ENCODE measurements at places on chromosomes 12 and 14.

- DNase-seq, result no peak
- peaks cover 15% of the 10 kb centered on the region for H3K36me3 ChIP-seq
- H3K27me3 ChIP-seq, result no peaks in the 10 kb centered on the region
Observed at GRCh38 chr12:132773077-132773955, 11.7 kb upstream of the ANKLE2 start.

DNA sequence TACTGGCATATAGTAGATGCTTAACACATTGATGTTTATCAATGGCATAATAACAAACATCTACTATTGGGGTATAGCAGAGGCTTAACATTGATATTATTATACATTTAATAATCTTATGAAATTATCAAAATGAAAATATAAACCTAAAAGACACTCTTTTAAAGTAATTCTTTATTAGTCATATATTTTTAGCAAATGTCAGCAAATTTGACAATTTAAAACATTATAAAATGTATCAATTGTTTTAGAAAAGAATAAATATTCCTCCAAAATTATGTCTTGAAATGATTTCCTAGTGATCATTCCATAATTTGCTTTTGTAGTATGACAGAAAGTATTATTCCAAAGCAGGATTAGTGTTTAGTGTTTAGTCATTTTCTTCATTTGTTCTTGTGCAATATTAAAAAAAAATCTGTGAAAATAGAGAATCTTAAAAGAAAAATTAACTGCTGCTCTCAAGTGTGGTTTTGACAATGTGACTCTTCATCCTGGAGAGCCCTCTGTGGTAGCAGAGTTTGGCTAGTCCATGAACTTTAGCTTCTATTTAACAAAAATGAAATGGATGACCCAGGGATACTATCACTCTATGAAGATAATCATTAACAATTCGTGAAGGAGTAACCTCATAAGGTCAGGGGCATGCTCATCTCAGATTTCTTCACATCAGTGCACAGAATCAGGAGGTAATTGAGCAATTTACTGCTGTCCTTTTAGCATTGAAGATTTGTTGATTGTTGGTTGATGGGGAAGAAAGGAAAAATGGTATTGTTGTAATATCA, 1018.5 kb downstream of the LRFN5 start:
- DNase-seq, result no peak
- H3K27ac ChIP-seq, result no peak overlapping the region
- no peak overlapping the region for H3K4me3 ChIP-seq
- no peaks in the 10 kb centered on the region for H3K36me3 ChIP-seq

- no peaks in the 10 kb centered on the region for H3K36me3 ChIP-seq
- H3K27me3 ChIP-seq, result no peaks in the 10 kb centered on the region
- no peak for DNase-seq
- no peak overlapping the region for H3K4me3 ChIP-seq
- no peak overlapping the region for H3K27ac ChIP-seq
- peaks cover 4% of the 10 kb centered on the region for H3K4me1 ChIP-seq
Observed at GRCh38 chr14:30462358-30462757, 96.6 kb upstream of the G2E3 start.

DNA sequence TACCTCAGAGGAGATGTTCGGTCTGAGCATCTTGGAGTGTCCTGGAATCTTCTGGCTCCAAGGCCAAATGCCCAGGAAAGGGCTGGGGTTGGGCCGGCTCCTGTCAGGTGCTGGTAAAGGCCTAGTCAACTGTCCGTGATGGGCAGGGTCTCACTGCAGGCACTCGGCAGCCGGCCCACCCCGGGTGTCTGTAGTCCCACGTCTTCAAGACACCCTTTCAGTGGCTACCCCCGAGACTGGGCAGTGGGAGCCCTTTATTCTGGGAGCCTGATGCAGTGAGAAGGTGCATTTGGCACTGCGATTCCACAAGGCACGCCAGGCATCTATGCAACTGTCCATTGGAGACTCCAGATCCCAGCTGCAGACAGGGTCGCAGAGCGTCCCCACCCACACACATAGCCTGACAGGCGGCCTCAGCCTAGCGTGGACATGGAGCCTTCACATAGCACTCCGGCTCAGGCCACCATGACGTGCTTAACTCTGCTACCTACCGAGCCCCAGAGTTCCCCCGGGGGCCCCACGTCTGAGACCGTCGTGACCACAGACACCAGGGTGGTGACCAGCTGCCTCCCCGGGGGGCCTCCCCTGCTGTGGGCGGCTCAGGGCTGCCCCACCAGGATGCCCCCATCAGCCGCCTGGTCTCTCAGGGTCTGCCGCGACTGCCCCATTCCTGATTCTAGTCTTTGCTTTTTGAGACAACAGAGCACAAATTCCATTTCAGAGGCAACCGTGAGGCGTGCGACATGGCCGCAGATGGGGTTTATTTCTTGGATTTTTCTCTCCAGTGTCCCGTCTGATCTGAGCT, 331.8 kb upstream of the SFSWAP start:
- no peaks in the 10 kb centered on the region for H3K4me1 ChIP-seq
- no peak overlapping the region for H3K27ac ChIP-seq
- DNase-seq, result no peak
- peaks cover 14% of the 10 kb centered on the region for H3K27me3 ChIP-seq
- H3K4me3 ChIP-seq, result no peak overlapping the region

- H3K27ac ChIP-seq, result peak overlapping the region; percentile 3
- peaks cover 4% of the 10 kb centered on the region for H3K4me1 ChIP-seq
- no peaks in the 10 kb centered on the region for H3K27me3 ChIP-seq
- DNase-seq, result no peak
- H3K4me3 ChIP-seq, result no peak overlapping the region
- peaks cover 1% of the 10 kb centered on the region for H3K36me3 ChIP-seq
Observed at GRCh38 chr12:39426636-39427240, 16.2 kb downstream of the KIF21A start.

DNA sequence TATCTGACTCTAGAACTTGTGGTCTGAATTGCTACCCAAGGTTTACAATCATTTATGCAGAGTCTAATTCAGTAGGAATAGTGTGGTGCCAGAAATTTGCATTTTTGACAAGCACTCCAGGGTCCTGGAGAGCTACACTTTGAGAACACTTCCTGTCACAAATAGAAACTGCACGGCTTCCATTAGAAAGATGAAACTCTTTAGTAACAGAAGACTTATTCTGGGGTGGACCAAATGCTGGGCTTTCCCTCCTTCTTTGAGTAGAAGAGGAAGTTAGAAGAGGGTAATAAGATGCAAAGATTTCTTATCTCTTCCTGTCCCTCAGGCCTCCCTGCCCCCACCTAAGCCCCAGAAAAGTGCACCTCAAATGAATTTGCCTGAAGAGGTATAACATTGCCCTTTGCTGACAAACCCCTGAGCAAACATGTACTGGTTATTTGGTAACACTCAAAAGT, 28.4 kb downstream of the DGLUCY start:
- H3K27me3 ChIP-seq, result no peaks in the 10 kb centered on the region
- peaks cover 3% of the 10 kb centered on the region for H3K4me1 ChIP-seq
- no peak for DNase-seq

DNA sequence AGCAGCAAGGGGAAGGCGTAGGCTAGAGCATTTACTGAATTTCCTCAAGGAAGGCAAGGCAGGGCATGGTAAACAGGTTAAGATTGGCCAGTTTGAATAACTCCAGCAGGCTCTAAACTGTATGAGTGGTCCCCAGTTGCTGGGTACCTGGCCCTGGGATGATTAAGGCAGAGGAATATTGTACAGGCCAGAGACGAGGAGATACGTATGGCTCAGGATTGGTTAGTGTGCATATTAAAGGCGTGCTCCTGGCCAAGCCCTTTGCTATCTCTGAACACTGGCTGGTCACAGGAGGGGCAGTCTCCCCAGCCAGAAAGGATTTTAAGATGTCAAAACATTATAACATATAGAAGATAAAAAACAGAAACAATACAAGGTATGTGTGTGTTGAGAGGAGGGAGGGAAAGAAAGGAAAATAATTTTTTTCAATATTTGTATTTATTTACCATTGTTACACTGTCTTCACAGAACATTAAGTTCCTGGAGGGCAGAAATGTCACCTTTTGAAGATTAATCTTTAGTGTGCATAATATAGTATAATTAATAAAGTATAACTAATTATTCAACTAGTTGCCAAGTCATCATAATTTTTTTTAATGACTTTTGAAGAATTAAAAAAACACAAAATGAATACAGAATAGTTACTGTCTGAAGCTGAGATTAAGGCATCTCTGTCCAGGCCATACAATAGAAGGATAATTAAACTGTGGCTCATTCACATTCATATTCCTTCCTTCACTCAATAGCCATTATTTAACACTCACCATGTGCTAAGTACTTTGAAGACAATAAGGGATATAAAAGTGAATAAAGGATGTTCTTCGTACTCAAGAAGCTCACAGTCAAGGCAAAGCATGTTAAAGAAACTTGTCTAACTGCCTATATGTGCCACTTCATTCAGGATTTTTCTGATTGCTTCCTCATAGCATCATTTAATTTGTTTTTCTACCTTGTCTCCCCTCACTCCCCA, 41.9 kb downstream of the DCP1B start:
- H3K4me3 ChIP-seq, result no peak overlapping the region
- DNase-seq, result no peak
- no peaks in the 10 kb centered on the region for H3K27me3 ChIP-seq
- H3K27ac ChIP-seq, result no peak overlapping the region
- H3K4me1 ChIP-seq, result no peaks in the 10 kb centered on the region

- no peaks in the 10 kb centered on the region for H3K27me3 ChIP-seq
- peaks cover 13% of the 10 kb centered on the region for H3K36me3 ChIP-seq
- H3K27ac ChIP-seq, result no peak overlapping the region
- no peak overlapping the region for H3K4me3 ChIP-seq
- H3K4me1 ChIP-seq, result no peaks in the 10 kb centered on the region
Observed at GRCh38 chr12:130436741-130437501, 99.2 kb downstream of the PIWIL1 start.

DNA sequence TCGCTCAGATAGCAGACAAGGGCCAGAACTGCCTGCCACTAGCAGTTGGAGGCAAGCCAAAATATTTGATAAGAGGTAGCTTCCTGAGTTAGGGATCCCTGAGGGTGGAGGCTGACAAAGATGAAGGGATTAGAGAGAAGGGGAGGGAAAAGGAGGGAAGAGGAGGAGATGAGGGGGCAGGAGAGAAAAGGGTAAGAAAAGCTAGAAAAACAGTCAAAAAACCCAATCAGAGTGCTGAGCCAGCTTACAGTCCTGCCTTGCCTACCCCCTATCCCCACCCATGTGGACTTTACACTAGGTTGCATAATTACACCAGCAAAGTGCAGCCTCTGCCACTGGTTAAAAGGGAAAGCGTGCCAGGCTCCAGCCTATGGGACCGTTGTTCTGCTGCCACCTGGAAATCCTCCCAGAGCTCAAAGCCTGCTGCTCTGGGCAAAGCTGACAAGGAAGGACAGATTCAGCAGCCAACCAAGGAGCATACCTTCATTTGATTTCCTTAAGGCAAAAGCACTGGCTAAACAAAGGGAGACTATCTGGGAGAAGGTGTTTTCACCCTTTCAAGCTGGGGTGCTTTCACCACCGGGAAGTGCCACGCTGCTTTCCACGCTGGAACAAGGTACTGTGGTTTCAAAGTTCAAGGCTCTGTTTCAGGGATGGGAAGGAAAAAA, 3.8 kb upstream of the NUMB start:
- no peak for DNase-seq
- H3K36me3 ChIP-seq, result no peaks in the 10 kb centered on the region
- peaks cover 29% of the 10 kb centered on the region for H3K4me1 ChIP-seq
- peak overlapping the region; percentile 75 for H3K27ac ChIP-seq

- peaks cover 7% of the 10 kb centered on the region for H3K4me1 ChIP-seq
- H3K4me3 ChIP-seq, result no peak overlapping the region
- H3K27ac ChIP-seq, result peak overlapping the region; percentile 68
Observed at GRCh38 chr14:69004731-69005431, 25.8 kb upstream of the ACTN1 start.

GRCh38 chr12:121580959-121581685, at the start of gene KDM2B:
Gene KDM2B (minus strand): TSS chr12:121581023. CDS start chr12:121580911, 112 bp downstream.
- DNase-seq, result no peak
- no peaks in the 10 kb centered on the region for H3K27me3 ChIP-seq
- peak within 1 kb of the TSS; percentile 96 for H3K4me3 ChIP-seq
- peaks cover 2% of the 10 kb centered on the region for H3K36me3 ChIP-seq
- peaks cover 49% of the 10 kb centered on the region for H3K4me1 ChIP-seq

DNA sequence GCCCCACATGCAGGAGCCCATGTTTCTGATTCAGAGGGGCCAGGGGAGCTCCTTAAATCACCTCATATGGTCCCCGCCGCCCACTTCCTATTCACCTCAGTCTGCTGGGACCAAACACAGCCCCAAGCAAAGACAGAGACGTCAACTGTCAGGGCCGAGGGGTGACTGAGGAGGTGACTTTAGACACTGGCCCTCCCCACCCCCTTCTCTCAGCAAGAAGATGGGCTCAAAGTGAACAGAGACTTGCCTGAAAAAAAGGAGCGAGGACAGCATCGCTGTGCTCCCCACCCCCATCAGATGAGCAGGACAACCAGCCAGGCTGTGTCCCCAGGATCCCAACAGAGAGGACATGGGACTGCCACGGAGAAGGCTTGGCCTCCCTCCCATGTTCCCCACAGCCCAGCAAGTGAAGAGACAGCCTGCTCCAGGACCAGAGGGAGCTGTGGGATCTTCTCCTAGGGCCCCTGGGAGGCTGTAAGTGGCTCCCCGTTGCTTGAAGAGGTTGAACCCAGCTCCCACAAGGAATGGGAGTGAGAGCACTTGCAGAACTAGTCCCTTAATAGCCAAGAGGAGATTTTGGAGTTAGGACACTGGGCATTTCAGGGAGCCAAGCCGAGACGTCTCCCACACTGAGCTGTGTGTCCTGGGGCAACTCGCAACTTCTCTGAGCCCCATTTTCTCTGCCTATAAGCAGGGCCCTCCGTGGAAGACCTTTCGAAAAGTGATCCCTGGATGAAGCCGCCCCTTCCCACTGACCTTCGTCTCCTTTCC, 1.3 kb upstream of the KRT79 start:
- no peak overlapping the region for H3K27ac ChIP-seq
- H3K4me1 ChIP-seq, result peaks cover 1% of the 10 kb centered on the region

DNA sequence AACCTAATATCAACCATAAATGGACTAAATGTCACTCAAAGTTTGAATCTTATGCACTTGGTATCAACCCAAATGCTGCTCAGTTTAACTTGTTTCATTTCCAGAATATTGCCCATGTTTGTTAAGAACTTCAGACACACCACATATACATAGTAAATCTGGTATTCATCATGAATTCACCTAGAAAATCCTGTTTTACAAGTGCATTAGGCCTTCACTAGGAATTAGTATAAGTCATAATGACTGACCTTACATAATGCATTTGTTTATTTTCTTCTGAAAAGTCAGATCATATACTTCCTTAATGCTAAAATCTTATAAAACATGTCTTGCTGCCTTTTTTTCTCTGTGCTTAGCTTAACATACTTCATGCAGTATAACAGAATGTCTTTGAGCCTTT, 66.1 kb downstream of the ABCD2 start:
- DNase-seq, result no peak
- H3K4me1 ChIP-seq, result no peaks in the 10 kb centered on the region
- H3K4me3 ChIP-seq, result no peak overlapping the region
- no peaks in the 10 kb centered on the region for H3K36me3 ChIP-seq
- no peaks in the 10 kb centered on the region for H3K27me3 ChIP-seq

Measured in progenitor cell of endocrine pancreas (in vitro differentiated cells).